ENCODE measurements at places on chromosomes 5 and 9.

- no peak for DNase-seq
Observed at GRCh38 chr9:128887914-128888350, 6.0 kb downstream of the LRRC8A start.

DNA sequence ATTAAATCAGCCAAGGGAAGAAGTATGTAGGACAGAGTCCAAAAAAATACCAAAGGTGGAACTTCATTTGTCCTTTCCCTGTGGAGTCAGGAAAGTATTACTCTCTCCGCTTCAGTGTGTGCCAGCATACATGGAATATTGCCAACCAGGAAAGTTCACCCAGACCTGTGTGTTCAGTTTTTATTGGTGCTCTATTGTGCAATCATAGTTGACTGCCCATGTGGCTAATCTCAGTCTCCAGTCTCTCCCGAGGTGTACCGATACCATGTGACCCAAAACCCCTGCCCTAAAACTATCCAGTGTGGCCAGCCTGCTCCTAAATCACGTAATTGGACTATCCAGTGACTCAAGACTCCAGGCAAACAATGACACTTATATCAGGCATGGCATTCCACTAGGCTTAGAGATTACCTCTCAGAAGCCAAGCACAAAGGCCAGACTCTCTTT, 38.8 kb downstream of the NFX1 start:
- no peak for DNase-seq

DNA sequence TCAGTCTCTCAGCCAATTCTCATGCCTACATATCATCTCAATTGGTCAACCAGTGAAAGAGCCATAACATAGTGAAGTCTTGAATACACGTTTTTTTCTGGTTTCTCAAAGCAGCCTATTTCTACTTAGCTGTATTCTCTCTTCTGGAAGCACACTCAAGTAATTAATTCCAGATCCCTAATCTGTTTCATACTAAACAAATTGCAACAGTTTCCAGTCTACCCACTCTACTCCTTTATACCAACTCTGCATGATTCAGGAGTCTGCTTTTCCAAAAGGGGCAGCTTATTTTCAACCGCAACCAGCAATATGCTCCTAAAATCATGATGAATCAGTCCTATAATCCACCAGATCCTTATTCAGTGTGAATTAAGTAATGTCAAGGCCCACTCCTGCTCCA, 211.7 kb downstream of the TLE1 start:
- DNase-seq, result no peak

GRCh38 chr5:124902097-124902821, 155.8 kb upstream of the ZNF608 start:
- DNase-seq, result no peak

DNA sequence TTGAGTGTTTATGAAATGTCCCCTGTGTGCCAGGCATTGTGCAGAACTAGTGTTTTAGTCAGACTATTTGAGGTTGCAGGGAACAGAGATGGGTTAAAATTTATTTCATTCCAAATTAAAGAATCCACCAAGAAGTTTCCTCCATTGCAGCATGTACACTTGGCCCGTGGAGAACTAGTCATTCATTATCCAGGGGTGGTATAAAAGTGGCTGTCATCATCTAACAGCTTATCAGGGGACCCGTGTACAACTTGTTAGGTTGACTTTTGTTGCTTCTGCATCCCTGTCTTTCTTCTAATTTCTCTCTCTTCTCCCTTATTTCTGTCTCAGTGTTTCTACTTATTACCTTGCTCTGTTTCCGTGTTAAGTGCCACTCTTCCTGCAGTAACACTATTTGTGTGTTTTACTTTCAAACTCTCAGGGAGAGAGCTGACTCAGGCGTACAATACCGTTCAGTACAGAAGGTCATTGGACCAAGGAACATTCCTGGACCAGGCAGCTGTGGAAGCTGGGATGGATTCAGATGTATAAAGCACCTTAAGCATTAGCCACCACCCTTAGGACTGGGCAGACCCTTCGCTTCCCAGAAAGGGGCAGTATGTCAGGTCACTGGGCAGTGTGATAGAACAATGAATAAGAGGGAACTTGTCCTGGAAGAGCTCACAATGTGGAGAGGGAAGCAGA, 36.1 kb downstream of the MAP3K1 start:
- no peak for DNase-seq

- no peak for DNase-seq
Observed at GRCh38 chr5:81230416-81230815, 2.7 kb upstream of the CKMT2 start.

- no peak for DNase-seq
Observed at GRCh38 chr9:115115117-115115880, 2.7 kb downstream of the TNC start.

DNA sequence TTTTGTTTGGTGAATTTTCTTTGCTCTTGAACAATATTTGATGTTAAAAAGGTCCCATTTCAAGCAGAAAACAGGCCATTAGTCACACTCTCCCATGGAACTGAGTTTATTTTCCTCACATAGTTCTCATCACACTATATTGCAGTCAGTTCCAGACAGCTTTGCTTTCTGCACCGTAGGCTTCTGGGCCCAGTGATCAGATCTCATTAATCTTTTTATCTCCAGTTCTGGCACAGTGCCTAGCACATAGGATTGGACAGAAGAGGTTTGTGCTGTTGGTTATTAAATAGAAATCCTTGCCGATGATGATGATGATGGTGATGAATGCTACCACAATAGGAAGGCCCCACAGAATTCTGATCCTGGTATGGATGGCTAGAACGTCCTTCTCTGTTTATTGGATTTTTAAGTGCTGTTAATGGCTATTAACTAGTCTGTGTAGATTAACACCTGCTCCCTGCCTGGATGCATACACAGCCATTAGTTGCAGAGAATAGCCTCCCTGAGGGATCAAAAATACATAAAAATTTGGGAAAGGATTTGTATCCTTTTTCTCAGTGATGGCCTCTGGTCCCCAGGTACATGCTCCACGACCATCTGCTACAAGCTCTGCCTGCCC, 52.0 kb upstream of the NTRK2 start:
- no peak for DNase-seq

DNA sequence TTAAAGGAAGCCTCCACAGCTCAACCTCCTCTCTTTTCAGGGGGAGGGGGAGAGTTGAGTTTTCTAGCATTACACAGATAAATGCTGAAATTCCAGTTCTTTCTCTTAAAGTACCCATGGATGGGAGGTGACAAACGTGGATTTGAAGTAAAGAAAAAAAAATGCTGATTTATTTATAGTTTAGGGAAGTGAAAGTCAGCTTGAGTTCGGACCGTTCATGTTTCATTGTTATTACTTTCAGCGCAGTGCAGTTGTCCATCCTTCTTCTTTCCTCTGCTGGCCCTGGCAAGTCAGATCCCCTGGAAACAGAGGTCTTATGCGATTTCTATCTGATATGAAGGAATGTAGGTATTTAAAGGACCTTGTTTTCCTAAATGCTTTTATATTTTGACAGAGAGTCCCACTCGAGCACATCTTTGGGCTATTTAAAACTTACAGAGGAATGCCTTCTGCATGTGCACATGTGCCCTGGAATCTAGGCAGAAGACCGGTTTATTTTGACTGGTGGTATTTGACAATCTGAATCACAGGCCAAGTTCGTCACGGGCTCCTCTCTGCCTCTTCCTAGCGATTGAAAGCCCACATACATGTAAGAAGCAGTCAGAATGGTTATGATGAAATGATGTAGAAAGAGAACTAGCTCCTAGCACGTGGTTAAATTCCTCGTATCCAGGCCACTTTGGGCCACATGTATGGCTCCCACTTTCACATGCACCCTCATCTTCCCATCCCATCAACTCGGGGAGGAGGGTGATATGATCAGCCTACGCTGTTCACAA, 385.2 kb upstream of the KLF4 start:
- no peak for DNase-seq

DNA sequence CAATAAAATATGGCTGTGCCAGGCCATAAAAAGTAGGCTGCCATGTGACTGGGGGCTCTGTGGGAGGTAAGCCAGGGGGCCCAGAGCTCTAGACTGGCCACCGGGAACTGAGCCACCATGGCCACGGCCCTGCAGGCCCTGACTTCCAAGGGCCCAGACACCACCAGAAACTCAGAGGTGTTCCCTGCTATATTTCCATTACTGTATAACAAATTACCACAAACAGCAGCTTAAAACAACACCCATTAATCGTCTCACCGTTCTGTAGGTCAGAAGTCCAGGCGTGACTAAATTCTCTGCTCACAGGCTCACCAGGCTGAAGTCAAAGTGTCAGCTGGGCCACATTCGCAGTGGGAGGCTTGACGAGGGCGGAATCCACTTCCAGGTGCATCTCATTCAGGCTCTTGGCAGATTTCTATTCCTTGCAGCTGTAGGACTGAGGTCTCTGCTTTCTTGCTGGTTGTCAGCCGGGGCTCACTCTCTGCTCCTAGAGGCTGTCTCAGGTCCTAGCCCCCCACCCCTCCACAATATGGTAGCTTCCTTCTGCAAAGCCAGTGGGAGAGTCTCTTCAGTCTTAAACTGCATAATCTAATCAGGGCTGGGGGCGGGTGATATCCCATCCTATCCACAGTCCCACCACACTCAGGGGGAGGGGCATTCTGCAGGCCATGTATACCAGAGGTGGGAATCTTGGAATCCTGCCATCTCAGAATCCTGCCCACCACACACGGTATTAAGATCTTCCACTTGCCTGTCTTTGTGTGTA, 125.4 kb downstream of the C5orf15 start:
- DNase-seq, result no peak

- DNase-seq, result no peak
Observed at GRCh38 chr5:79754865-79755555, 65.4 kb downstream of the CMYA5 start.

GRCh38 chr9:128102861-128103588, 24.5 kb downstream of the PTGES2 start:
- DNase-seq, result no peak

DNA sequence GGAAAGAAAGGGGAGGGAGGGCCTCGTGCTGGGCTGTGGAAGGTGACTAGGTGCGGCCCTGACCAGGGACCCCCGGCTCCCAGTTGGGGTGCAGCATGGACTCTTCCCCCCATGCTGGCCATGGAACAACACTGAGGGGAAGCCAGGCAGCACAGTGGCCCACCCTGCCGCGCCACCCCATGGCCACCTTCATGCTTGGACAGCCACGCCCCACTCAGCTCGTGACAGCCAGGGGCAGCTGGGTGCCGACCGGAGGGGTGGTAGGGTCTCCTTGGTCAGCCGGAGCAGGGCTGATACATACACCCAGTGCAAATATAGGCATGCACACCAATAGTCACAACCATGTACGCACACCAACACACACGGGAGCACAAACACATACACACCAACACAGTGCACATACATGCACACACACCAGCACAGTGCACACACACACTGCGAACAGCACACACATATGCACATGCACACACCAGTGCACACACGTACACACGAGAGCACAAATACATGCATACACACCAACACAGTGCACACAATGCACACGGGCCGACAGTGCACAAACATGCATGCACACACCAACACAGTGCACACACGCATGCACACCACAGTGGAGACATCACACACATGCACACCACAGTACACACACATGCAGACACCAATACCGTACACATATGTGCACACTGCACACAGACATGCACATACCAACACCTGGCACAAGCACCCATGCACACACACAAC, 8.3 kb downstream of the SOHLH1 start:
- no peak for DNase-seq

- DNase-seq, result no peak
Observed at GRCh38 chr5:159182691-159183090, 26.7 kb downstream of the RNF145 start.

- no peak for DNase-seq
Observed at GRCh38 chr9:110872920-110873319, 165.3 kb downstream of the LPAR1 start.

DNA sequence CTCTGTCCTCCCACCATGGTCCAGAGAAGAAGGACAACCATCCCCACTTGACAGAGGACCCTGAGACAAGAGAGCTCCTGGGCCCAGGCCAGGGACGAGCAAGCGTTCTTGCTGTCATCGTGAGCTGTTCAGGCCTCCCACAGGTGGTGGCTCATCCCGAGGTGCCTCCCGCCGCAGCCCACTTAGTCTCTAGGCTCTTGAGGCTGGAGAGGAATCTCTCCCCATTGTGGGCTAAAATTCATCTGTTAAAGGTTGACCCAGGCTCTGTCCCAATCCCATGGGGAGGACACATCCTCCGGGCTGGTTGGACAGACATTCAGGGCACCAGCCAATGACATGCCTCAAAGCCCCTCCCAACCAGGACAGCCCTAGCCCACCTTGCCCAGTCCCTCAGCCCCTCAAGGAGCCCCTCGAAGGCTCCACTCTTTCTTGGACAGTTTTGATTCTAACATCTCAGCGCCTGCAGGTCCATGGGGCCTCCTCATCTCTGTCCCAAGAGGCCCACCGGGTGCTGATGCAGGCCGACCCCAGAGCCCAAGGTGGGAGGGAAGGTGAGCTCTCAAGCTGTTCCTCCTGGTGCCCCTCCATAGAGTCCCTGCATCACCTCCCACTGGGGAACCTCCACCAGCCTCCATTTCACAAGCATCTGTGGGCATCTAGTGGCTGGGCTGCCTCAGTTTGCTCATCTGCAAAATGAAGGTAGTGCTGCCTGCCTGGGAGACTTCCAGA, 52.9 kb downstream of the BARX1 start:
- no peak for DNase-seq

DNA sequence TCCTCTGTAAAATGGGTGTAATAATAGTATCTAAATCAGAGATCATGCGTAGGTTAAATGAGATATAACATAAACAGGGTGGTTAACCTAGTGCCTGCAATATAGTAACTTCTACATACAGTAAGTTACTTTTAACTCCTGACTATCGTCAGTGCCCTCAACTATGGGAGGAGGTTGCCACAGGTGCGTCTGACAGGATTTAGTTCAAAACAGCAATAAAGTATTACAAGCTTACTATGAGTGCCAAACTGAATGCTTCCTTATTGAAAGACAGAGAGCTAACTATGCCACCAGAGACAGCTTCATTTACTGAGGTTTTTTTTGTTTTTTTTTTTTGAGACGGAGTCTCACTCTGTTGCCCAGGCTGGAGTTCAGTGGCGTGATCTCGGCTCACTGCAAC, 209.0 kb downstream of the ADAMTSL1 start:
- no peak for DNase-seq

DNA sequence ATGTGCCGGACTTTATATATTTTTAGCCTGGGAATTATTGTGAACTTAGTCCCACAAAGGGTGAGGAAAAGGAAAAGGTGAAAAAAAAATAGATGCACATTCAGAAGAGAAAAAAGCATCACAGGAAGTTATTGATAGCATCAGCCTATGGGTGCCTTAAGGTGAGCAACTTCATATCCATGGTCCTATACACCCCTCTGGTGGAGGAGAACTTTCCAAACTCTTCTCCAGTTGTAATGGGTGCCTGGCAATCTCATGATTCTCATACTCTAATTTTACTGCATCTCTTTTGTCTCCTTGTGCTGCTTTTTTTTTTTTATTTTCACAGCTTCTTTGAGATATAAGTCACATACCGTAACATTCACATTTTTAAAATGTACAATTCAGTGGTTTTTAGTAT, 107.4 kb downstream of the JAKMIP2 start:
- DNase-seq, result no peak

DNA sequence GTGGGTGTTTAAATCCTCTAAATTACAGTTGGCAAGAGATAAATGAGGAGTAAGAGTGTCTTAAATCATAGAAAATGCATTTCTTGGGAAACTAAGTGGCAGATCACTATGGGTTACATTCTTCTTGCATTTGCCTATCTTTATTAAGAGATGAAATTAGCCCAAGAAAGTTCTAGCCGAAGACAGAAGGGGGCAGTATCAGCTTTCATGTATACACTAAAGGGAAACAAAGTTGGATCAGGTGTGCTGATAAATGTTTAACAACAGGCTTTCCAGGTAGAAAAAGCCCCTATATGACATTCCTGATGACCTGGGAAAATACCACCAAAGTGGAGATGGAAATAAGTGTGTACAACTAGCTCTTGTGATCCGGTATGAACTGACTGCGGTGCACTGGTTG, 81.9 kb upstream of the TLR4 start:
- no peak for DNase-seq

Data from activated CD4-positive, alpha-beta T cell treated with anti-CD3 and anti-CD28 coated beads, Interleukin-2, amount 50 U/mL, for 48 hours (primary cell).